Occipital lobe (tissue), 3 donors: ENCODE measurements at places on chromosomes 16 and 17.

DNA sequence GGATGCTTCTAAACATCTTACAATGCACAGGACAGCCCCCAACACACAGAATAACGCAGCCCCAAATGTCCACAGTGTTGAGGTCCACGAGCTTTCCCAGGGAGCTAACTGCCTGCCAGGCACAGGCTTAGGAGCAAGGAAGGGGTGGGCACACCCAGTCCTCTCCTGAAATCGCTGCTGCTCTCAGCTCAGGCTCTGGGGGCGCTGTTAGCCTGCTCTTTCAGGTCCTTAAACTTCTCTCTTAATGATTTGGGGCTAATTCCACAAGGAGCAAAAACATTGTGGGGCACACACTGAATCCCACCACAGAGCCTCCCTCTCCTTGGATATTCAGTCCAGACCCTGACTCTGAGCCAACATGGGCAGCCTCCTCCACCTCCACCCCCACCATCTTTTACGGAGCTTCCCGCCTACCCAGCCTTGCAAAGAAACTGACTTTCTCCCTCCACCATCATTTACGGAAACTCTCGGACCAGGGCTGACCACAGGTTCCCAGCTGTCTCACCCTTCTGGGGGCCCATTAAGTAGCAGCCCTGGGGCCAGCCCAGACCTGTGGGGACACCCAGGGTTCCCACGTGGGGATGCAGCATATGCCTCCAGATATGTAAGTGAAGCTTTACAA lies 1.1 kb downstream of the CD300H start:
- DNase-seq, result no peak

GRCh38 chr16:79792664-79793351 lies 192.3 kb upstream of the MAF start:
- no peak for DNase-seq

GRCh38 chr17:7111784-7112509 lies 2.7 kb downstream of the ASGR2 start:
- no peak for DNase-seq

DNA sequence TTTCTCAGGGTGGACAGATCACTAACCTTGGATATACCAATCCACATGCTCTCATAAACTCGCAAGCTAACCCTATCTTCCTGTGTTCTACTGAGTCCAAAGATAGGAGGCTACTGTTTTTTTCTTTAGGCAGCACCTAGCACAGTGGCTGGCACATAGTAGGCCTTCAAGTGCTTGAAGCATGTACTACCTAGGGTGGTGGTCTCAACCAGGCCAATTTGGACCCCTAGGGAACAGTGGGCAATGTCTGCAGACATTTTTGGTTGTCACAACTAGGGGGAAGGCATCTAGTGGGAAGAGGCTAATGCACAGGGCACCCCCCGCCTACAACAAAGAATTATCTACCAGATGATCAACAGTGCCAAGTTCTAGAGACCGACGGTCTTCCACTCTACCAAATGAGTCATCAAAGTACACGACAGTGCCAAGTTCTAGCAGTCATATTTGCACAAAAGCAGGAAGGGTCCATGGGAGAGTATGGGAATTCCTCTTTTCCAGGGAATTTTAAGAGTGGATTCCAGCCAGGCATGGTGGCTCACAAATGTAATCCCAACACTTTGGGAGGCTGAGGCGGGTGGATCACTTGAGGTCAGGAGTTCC lies 390.3 kb downstream of the SLC39A11 start:
- DNase-seq, result no peak

DNA sequence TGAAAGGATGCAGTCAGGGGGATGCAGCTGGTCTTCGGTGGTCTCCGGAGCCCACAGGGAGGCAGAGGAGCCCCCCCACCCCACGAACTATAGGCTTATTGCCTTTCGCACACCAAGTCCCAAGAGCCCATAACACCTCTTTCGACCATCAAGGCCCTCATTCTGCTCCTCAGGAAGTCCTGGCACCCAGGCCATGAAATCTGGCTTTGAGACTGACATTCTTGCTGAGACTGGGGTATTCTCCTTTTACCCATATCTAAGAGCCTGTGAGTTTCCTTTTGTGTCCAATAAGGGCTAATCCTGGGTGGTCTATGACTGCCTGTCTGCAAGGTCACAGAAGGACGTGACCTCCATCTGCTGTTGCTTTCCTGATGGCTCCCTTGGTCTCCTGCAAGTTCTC lies 6.4 kb upstream of the ARL4D start:
- DNase-seq, result no peak

GRCh38 chr17:51653878-51654277 lies 393.5 kb downstream of the UTP18 start:
- no peak for DNase-seq

DNA sequence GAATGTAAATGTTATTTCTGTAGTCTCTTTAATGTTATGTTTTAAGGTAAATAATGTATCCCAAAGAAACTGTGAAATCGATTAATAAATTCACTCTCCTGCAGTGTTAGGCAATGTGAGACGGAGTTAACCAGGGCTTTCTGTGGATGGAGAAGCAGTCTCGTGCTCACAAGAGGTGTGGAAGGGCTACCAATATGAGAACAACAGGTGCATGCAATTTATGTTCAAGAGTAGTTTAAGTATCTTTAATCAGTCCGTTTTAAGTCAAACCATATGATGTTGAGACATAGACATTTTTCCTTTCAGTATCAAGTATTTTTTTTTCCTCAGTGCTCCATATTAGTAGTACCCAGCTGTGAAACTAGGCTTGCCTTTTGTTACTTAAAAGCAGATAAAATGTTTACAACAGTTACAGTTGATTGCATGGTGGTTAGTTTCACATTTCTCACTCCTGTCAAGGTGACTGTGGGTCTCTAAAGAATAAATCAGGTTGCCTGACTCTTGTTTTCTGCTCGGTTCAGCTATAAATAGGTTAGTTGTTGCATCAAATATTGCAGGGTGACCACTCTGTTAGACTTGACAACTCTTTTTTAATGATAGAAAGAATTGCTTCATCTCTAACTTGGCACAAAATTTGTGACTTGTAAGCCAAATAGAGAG lies 54.4 kb downstream of the COX10 start:
- DNase-seq, result no peak

DNA sequence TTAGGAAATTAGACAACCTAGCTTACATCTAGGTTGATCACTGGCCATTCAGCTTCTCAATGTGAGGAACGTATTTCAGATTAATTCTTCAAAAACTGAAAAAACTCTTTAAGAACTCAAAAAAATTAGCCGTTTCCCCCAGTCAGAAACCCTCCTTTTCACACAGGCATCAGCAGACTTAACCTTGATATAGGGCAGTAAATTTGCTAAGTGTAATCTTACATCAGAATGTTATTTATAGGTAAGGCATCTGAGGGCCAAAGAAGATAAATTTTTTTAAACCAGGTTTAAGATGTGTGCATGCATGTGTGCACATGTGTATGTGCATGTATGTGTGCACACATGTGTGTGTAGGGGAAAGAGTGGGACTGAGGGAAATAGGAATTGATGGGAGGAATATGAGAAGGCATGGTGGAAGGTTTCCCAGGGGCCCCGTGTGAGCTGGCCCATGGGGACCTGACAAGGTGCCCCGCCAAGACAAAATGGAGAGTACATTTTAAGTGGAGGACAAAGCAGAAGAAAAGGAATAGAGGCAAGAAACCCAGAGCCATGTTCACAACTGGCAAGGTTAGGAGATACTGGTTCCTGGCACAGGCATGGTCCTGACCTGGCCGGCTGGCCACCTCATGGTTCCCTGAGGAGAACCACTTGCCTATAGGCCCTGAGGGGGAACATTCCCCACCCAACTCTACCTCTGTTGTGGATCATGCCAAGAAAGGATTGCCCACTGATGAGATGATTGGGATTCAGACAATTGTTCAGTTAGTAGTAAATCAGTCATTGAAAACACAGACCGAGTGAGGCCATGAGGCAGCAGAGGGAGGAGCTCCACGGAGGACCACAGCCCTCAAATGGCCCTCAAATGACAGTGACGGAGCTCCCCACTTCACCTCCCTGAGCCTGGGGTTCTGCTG lies 33.0 kb downstream of the TEX2 start:
- no peak for DNase-seq
